ENCODE measurements at places on chromosomes 6 and 20.

GRCh38 chr20:50192364-50193198 is 2.0 kb downstream of the CEBPB start:
- DNase-seq, result peak; percentile 72

- no peak for DNase-seq
Measured at GRCh38 chr20:57809661-57810172, 99.9 kb upstream of the PMEPA1 start.

- DNase-seq, result peak; percentile 11
Measured at GRCh38 chr20:33370291-33370690, 31.0 kb downstream of the CDK5RAP1 start.

GRCh38 chr6:73200735-73201134 is 24.6 kb downstream of the KHDC1L start:
- no peak for DNase-seq

DNA sequence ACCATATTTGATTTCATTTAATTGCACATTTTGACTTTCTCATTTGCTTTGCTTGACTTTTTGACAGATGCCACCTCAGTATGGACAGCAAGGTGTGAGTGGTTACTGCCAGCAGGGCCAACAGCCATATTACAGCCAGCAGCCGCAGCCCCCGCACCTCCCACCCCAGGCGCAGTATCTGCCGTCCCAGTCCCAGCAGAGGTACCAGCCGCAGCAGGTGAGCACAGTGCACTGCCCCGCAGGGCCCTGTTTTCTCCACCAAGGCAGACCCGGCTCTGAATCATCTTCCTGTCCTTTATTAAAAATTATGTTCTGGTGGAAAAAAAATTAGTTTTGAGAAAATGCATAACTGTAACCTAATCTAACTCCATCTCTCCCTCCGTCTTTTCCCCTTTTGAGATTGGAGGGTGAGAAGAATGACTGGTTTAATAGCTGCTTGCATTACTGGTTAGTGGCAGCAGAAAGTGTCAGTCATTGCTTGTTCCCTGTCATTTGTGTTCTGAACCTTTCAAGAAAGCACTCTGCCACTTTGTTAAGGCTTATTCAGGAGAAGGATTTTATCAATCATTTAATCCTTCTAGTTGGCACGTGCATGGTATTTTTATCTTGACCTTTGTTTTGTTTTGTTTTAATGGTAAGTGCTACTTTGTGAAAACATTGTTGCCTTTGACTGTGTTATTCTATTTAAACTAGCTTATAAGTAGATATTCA is 124.3 kb downstream of the ARID1B start:
- no peak for DNase-seq

DNA sequence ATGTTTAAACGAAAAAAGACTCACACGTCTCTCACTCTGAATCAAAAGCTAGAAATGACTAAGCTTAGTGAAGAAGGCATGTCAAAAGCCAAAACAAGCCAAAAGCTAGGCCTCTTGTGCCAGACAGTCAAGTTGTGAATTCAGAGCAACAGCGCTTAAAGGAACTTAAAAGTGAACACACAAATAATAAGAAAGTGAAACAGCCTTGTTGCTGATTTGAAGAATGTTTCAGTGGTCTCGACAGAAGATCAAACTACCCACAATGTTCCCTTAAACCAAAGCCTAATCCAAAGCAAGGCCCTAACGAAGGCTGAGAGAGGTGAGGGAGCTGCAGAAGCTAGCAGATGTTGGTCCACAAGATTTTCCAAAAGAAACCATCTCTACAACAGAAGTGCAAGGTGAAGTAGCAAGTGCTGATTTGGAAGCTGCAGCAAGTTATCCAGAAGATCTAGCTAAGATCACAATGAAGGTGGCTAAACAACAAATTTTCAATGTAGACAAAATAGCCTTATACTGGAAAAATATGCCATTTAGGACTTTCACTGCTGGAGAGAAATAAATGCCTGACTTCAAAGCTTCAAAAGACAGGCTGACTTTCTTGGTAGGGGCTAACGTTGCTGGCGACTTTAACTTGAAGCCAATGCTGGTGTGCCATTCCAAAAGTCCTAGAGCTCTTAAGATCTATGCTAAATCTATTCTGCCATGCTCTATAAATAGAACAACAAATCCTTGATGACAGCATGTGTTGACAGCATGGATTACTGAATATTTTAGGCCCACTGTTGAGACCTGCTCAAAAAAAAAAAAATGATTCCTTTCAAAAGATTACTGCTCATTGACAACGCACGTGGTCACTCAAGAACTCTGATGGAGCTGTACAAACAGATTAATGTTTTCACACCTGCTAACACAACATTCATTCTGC is 40.3 kb downstream of the SEC63 start:
- no peak for DNase-seq

DNA sequence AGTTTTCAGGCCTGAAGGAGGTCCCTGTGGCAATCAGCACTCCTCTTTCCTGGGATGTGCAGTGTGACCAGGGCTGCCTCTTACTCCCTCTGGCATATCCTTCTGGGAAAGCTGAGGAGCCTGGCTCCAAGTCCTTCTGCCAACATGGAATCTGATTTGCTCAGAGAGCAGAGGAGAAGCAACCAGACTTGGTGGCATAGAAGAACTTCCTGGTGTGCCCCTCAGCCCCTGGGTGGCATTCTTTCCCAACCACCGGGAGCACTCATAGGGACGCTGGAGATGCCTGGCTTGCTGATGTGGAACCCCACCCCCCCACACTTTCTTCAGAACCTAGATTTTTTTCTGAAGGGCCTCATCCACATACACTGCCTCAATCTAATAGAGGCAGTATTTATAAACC is 107.6 kb upstream of the TRAF3IP2 start:
- no peak for DNase-seq

DNA sequence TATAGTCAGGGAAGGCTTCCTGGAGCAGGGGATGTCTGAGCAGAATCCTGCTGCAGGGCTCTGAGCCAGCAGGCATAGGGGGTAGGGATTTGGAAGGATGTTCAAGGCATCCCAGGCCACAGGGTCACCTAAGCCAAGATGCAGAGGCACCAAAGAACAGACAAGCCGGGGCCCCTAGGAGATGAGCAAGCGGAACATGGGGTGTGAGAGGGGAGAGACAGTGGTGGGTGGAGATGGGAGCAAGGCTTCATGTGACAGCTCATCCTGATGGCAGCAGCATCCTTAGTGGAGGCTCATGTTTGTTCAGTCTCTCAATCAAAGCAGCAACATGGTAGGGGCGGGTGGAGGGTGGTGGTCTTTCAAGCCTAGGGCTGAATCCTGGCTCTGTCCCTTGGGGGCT is 29.8 kb upstream of the TCP11 start:
- no peak for DNase-seq

GRCh38 chr6:122692175-122692598 is 82.0 kb downstream of the PKIB start:
- no peak for DNase-seq

- no peak for DNase-seq
Measured at GRCh38 chr20:57183457-57184009, 82.9 kb downstream of the BMP7 start.

GRCh38 chr6:108277831-108278230 is 17.0 kb upstream of the SNX3 start:
- no peak for DNase-seq

DNA sequence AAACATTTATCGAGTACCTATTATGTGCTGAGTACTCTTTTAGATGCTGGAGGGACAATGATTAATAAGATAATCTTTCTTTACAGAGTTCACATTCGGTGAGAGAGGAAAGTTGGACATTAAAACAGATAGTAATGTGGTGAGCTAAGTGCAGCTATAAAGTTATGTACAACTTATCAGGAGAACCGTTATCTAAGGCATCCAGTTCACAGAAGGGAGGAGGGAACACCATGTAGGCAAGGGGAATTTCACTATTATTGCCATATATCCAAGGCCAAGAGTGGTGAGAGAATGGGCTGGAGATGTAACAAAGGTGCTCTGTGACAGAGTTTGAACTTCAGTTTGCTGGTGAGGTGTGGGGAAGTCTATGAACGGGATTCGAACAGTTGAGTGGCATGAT is 105.8 kb downstream of the CARMIL1 start:
- DNase-seq, result no peak

GRCh38 chr20:47400685-47401084 is 44.2 kb upstream of the ZMYND8 start:
- DNase-seq, result no peak

DNA sequence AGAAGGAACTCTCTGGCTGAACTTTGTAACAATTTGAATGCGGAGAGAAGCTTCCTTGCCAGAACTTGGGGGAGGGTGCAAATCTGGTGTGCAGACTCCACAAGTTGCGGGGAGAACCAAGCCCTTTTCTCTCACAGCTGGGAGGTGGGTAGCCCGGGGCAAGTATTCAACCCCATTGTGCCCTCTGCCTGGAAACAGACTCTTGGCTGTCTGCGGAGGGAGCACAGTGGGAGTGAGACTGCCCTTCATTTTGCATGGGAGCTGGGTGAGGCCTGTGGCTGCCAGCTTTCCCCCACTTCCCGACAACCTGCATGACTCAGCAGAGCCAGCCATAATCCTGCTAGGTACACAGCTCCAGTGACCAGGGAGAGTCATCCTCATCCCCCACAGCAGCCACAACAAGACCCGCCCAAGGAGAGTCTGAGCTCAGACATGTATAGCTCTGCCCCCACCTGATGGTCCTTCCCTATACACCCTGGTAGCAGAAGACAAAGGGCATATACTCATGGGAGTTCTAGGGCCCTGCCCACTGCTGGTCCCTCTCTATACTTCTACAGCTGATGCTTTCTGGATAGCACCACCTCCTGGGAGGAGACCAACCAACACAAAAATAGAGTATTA is 29.4 kb upstream of the TPD52L1 start:
- no peak for DNase-seq

DNA sequence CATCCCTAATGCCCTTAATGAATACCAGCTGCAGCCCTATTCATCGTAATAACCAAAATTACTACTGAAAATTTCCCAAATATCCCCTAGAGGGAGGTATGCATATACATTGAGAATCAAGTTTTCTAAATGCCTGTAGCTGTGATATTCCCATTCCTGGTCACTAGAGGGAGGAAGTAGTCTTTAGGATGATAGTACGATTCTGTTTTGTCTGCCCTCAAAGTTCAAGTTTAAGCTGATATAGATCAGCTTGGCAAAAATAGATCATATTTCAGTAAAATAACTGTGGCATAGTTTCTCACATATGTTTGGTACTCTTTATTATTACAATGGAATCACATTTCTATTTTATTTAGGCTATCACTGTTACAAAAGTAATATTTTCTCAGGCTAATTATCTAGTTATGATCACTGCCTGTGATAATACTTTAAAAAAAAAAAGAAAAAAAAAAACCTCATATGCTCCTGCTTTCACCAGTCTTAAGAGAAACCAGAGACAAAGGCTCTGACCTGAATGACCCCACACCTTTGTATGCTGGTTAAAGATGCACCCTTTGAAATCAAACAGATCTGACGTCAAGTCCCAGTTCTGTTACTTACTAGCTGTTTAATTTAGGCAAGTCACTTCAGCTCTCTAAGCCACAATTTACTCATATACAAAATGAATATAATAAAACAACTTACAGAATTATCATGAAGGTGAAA is 11.0 kb downstream of the TSPYL1 start:
- DNase-seq, result no peak

DNA sequence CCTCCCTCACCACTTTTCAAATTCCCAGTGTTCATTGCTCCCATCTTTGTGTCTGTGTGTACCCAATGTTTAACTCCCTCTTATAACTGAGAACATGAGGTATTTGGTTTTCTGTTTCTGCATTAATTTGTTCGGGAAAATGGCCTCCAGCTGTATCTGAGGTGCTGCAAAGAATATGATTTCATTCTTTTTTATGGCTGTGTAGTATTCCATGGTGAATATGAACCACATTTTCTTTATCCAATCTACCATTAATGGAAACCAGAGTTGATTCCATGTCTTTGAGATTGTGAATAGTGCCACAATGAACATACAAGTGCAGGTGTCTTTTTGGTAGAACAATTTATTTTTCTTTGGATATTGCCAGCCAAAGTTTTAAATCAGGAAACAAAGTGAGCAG is 10.4 kb downstream of the CD24 start:
- DNase-seq, result no peak

GRCh38 chr6:77470983-77471382 is 7.7 kb upstream of the HTR1B start:
- no peak for DNase-seq

DNA sequence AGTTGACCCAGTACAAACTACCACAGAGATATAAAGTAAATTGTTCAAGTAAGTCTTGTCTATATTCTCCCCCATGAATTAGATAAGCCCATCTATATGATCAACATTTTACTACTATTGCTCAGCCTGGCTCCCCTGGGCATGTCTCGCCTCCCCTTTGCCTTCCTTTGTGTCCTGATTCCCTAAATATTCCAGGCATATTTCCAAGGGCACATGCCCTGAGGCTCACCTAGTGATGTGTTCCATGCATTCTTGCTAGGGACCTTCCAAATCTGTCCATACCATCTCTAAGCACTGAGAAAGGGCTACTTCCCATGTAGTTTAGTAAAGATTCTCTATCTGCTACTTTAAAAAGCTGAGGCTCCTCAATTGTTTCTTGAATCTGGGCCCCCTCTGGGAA is 309.5 kb upstream of the PRND start:
- no peak for DNase-seq

GRCh38 chr6:43951063-43951755 is 176.0 kb downstream of the MRPL14 start:
- no peak for DNase-seq

DNA sequence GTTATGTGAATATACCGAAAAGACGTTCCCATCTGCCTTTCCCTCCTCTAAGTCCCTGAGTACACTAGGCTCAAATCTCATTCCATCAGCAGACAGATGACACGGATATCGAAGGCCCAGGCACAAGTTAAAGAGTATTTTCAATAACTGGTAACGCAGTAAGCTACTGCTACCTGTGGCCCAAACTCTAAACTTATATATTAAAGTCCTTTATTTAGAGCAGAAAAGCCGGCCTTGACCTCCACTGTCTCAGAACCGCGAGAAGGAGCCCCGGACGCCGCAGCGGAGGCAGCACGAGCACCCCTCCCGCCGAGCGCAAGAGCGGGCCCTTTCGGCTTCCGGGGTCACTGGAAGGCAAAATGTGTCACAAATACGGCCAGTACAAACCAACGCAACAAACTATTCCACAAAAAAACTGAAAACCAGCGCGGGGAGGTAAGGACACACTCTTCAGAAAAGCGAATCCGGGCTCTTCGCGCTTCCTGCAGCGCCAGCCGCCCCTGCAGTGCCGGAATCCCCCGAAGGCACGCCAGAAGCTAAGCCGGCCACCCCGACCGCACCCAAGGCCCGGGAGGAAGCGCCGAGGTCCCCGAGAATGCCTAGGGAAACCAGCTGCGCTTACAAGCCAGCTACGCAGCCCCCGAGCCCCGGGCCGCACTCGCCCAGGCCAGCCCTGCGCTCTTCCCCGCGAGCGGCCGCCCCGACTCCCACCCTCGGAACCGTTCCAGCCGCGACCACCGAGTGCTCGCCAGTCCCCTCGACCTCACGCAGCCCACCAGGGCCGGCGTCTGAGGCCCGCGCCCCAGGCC is 681 bp downstream of the DIDO1 start:
- no peak for DNase-seq

- no peak for DNase-seq
Measured at GRCh38 chr6:147285087-147285855, 81.1 kb downstream of the STXBP5 start.

- DNase-seq, result no peak
Measured at GRCh38 chr20:11165789-11166188, 492.0 kb upstream of the JAG1 start.

GRCh38 chr6:132445201-132445951 is 44.1 kb upstream of the MOXD1 start:
- no peak for DNase-seq

- no peak for DNase-seq
Measured at GRCh38 chr6:134034961-134035822, 17.2 kb downstream of the SLC2A12 start.

GRCh38 chr20:49979030-49979832 is 3.5 kb upstream of the SNAI1 start:
- DNase-seq, result peak; percentile 47
